ENCODE measurements at places on chromosomes 5 and 9.
A peak's percentile ranks its signal among the peaks of the same experiment; 100 is the strongest.

DNA sequence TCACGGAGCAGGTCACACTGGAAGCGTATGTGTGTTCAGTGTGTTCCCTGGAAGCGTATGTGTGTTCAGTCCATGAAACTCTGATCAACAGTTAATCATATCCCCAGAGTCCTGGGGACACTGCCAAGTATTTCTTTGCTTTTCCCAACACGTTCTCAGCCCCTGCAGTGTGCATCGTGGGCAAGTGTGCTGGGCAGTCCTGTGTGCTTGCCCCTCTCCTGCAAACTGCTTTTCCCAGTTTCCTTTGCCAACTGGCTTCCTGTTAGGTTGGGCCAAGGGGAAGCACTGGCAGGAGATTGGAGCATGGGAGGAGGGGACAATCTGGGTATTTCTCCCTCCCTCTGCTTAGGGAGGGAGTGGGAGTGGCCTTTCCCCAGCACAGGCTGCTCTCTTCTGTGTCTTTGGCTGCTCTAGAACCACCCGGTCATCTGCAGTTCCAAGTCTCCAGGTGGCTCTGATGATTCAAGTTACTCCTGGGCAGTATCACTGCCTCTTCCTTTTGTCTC lies 36.8 kb upstream of the NEK6 start:
- peak; percentile 46 for DNase-seq

GRCh38 chr5:97078958-97079743 lies 63.3 kb downstream of the LIX1 start:
- no peak for DNase-seq

GRCh38 chr5:638501-639252 lies 26.5 kb downstream of the CEP72 start:
- DNase-seq, result no peak

DNA sequence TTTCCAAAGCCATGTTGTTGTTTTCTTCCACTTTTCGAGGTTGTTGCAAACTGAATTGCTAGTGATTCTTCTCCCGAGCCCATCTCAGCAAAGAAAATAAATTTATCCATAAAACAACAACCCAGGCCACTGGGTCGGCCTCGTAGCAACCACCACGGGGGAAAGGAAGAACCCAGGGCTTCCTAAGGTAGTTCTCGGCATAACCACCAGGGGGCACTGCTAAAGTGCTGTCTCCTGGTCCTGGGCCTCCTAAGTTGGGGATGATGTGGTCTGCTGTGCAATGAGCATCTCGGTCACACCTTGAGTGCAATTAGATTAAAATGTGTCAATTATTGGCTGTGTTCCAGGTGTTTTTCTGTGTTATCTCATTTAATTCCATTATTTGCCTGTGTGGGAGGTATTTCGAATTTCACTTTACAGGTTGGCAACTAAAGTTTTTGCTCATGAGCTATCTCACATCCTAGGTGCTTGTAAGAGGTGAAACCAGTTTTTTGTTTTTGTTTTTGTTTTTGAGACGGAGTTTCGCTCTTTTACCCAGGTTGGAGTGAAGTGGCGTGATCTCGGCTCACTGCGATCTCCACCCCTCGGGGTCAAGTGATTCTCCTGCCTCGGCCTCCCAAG lies 102.8 kb upstream of the DAP start:
- DNase-seq, result peak; percentile 47

DNA sequence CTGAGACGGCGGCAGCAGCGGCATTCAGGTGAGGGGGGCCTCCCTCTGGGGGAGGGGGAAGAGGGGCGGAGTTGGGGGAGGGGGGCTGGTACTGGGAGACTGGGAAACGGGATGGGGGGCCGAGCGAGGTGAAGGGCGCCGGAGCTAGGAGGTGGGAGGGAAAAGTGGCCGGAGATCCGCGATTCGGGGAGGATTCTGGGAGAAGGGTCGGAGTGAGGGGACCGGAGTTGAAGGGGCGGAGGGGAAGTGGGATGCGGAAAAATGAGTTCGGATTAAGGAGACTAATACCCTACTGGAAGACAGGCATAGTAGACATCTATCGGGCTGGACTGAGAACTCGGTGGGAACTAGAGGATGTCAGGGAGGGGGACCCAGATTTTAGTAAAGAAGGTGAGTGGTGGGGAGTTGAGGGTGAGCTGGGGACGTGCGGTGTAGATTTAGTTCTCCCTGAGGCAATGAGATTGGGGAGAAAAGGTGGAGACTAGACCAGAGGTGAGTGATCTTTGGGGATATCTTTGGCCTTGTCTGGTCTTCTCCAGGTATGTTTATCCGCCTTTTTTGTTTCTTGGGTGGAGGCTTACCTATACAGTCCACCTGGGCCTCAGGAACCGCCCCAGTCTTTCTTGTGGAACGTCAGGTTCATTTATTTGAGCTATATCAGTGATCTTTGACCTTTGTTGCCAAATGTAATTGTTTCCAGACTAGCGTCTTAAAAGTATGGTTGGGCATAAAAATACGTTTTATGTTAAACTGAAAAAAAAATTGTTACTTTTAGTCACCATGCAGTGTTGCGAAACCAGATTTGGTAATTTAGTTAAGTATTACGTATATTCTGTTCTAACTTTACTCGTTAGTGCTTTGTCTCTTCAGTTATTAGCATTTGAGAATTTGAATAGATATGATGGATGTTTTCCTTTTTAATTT lies 632 bp downstream of the UBAP1 start:
- peak; percentile 31 for DNase-seq

DNA sequence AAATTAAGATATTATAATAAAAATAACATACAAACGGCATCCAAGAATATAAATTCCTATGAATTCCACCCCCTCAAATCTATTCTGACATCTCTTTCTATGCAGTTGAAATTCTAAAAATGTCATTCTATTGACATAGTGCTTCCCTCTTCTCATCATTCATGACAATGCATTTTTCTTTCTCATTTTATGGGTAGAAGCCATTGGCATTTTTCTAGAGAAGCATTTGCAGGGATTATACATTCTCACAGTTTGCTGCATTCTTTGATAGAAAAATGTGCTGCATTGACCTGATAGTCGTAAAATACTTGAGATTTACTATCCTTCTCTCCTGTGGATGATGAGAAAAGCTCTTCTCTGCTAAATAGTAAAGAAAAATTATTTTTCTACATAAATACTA lies 760.9 kb upstream of the ACO1 start:
- DNase-seq, result peak; percentile 15

DNA sequence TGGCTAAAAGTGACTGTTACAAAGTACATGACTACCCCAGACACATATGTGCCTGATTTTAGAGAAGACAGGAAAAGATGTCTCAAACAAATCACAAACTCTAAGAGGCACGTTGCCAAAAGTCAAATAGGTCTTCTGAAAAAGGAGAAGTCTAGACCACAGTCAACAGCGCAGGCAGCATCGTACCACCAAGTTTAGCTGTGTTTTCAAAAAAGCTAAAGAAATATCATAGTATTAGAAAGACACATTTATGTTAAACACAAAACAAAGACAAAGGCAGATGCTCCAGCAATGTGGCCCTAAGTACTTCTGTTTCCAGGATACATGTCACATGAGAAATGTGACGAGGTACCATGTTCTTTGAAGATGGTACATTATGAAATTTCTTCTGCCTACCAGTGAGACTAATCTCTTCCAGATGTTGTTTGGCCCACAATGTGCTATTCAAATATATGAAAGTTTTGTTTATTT lies 43.5 kb downstream of the LPAR1 start:
- DNase-seq, result peak; percentile 67

- no peak for DNase-seq
Measured at GRCh38 chr5:166428264-166428803, 1863.1 kb upstream of the WWC1 start.

DNA sequence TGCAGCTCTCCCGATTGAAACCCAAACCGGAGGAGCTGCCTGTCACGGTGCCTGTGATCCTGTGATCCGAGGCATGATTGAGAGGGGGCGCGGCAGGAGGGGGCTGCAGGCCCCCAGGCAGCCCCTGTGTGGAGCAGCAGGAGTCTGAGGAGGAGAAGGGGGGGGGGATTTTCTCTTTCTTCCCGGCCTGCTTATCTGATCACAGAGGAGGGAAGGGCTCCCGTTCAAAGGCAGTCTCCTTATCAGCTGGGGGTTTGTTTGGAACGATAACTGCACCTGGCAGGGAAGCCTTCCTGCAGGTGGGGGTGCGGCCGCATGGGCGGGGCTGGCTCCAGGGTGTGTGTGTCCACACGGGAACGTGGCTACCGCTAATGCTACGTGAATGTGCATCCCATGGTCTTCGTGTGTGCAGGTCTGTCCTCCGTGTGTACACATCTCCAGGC lies 38.4 kb downstream of the LMX1B start:
- DNase-seq, result no peak

- no peak for DNase-seq
Measured at GRCh38 chr5:61263561-61264272, 68.3 kb upstream of the ZSWIM6 start.

- no peak for DNase-seq
Measured at GRCh38 chr9:136080716-136081112, 14.4 kb downstream of the NACC2 start.

GRCh38 chr5:79237740-79238560 lies 2.0 kb downstream of the JMY start:
- no peak for DNase-seq

DNA sequence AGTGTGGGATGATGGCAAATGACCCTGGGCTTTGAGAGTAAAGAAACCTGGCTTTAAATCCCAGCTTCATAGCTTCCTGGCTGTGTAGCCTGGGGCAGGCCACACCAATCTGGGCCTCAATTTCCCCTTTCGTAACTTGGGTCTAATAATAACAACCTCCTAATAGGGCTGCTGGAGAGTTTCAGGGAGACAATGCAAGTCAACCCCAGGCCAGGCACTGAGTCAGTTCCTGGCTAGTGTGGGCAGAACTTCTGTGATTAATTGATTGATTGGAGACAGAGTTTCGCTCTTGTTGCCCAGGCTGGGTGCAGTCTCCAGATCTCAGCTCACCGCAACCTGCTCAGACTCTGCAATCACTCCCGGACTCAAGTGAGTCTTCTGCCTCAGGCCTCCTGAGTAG lies 3.3 kb upstream of the SH2D3C start:
- DNase-seq, result no peak

DNA sequence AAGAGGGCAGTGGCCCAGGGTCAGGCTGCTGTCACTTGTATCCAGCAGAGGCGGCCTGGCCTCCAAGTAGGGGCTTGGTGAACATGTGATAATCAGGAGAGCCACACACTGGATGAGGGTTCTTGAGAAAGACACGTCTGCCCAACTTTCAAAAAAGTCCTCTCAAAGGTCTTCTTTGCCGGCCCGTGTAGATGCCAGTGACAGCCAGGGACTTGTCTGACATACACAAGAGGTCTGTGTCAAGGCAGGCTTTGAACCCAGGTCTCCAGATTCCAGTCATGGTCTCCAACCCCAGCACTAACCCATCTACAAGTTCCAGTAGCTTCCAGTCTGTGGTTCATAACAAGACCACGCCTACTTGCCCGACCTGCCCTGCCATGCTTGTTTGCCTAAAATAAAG lies 7.9 kb upstream of the AMBP start:
- no peak for DNase-seq

DNA sequence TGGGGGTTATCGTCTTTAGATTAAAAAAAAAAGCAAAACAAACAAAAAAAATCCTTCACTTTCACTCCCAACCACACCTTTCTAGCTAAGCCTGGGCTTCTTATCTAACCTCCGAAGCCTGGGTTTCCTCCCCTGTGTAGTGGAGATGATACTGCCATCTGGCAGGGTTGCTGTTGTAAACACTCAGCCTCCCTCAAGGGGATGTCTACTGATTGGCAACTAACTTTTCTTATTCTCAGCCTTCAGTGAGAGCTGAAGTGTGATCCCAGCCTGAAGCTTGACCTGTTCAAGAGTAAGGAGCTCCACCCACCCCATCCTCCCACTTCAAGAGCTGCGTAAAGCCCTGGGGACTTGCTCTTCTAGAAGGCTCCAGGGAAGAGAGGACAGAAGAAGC lies 21.5 kb upstream of the WWC1 start:
- DNase-seq, result peak; percentile 11

DNA sequence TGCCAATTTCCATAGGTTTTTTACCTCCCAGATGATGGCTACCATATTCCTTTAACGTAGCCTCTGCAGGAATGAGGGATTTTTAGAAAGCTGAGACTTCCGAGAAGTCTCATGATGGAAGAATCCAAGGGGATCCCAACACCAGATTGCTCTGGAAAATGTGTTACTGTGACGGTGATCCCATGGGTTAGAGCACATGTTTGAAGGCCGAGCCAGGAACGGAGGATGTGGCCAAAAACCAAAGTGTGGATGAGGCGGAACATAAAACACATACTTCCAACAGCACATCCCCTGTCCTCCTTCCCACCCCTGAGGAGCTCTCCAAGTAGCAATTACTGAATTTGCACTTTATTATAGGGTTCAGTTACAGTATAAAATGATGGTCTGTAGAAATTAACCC lies 82.6 kb downstream of the GPR21 start:
- DNase-seq, result no peak

- no peak for DNase-seq
Measured at GRCh38 chr5:135822959-135823358, 11.5 kb upstream of the SLC25A48 start.

GRCh38 chr5:36606036-36606427 lies 374 bp upstream of the SLC1A3 start:
- DNase-seq, result no peak

- DNase-seq, result no peak
Measured at GRCh38 chr5:139199321-139199720, 1.2 kb upstream of the SIL1 start.

- DNase-seq, result peak; percentile 25
Measured at GRCh38 chr9:16105168-16106020, 552.6 kb downstream of the CCDC171 start.

- no peak for DNase-seq
Measured at GRCh38 chr9:37198831-37199230, 78.5 kb downstream of the ZCCHC7 start.

GRCh38 chr9:130186839-130187522 lies 14.8 kb downstream of the NCS1 start:
- peak; percentile 71 for DNase-seq

- DNase-seq, result no peak
Measured at GRCh38 chr5:146620669-146621051, 104.7 kb upstream of the GPR151 start.

DNA sequence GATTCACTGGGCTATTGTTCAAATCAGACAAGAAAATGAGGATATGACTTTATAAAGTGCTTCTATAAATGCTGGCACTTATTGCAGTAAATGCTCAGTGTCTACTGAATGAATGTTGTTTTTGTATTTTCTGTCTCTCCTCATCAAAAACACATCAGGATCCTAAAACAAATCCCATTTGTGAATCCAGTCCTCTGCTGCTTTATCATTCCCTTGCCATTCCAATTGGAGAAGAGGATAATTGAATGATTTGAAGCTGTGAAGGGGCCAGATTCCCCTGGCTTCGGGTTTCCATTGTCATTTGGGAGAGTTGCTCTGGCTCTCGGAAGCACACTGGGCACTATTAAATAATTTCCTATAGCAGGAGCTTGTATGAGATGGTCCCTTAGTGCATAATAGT lies 666.8 kb downstream of the ACTL7B start:
- no peak for DNase-seq

- peak; percentile 47 for DNase-seq
Measured at GRCh38 chr5:66041627-66042026, 102.5 kb upstream of the SREK1 start.

Measured in fibroblast of skin of scalp (primary cell).